ENCODE measurements at places on chromosomes 3 and 15.
A peak's percentile ranks its signal among the peaks of the same experiment; 100 is the strongest.

GRCh38 chr3:120093119-120093910 is 932 bp downstream of the GSK3B start:
- H3K27me3 ChIP-seq: no peaks in the 10 kb centered on the region
- DNase-seq: peak; percentile 24
- H3K4me3 ChIP-seq: no peak overlapping the region
- H3K36me3 ChIP-seq: peaks cover 17% of the 10 kb centered on the region
- H3K4me1 ChIP-seq: peaks cover 28% of the 10 kb centered on the region

GRCh38 chr3:47250309-47251060 is 32.1 kb downstream of the KIF9 start:
- no peak overlapping the region for H3K4me3 ChIP-seq
- no peaks in the 10 kb centered on the region for H3K36me3 ChIP-seq
- no peak for DNase-seq
- no peaks in the 10 kb centered on the region for H3K4me1 ChIP-seq

DNA sequence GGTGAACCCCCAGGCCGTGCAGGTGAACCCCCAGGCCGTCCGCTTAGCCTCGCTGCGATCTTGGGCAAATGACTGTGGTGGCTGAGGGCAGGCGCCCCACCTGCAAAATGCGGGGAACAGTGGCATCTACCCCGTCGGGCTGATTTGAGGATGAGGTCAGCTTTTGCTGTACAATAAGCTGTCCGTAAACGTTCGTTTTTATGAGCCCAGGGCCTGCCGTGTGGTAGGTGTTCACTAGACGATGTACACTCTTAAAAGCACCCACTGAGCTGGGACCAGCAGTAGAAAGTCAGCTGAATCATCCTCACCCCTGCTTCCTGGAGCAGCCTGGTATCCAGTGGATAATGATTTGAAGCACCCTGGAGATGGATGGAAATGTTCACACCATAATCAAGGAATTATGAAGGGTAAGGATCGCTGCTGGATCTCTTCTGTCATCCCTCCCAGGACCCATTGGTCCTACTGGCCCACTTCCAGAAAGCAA is 943 bp upstream of the PCSK6 start:
- no peak overlapping the region for H3K4me3 ChIP-seq
- H3K36me3 ChIP-seq: peaks cover 3% of the 10 kb centered on the region
- DNase-seq: no peak
- peak overlapping the region; percentile 13 for H3K27ac ChIP-seq
- peaks cover 3% of the 10 kb centered on the region for H3K4me1 ChIP-seq

DNA sequence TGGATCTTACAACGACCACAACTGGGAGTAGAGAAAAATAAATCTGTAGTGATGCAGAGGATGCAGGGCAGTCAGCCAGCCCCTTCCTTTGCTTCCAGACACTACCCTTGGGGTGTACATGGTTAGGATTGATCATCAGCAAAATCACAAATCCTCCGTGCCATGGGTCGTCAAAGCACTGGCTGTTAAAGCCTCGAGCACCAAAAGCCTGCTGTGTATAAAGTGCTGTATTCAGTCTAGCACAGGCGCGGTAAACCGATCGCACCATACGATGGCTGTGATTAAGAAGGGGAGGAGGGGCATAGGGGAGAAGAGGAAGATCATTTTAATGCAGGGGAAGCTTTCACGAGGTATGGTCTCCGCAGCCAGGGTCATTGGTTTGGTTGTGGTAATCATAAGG is 305.2 kb downstream of the LRTM1 start:
- no peaks in the 10 kb centered on the region for H3K27me3 ChIP-seq
- H3K27ac ChIP-seq: no peak overlapping the region
- DNase-seq: no peak
- H3K4me3 ChIP-seq: no peak overlapping the region

DNA sequence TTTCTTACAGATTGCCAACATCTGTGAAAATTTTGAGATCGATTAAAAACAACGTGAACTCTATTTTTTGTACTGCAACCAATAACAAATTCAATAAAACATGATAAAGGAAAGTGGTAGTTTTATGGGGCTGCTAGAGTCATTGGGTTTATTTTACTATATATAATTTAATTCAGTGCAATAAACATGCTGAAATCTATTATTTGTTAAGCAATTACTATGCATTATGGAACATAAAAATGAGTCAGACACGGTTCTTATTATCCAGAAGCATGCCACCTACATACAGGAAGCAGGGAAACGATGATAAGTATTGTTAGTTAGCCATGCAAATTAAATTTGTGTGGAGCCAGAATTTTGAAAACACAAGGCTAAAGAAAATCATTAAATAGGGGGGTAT is 27.2 kb downstream of the NPHP3 start:
- no peaks in the 10 kb centered on the region for H3K4me1 ChIP-seq
- H3K27me3 ChIP-seq: no peaks in the 10 kb centered on the region
- peaks cover 28% of the 10 kb centered on the region for H3K36me3 ChIP-seq
- DNase-seq: no peak
- H3K4me3 ChIP-seq: no peak overlapping the region

DNA sequence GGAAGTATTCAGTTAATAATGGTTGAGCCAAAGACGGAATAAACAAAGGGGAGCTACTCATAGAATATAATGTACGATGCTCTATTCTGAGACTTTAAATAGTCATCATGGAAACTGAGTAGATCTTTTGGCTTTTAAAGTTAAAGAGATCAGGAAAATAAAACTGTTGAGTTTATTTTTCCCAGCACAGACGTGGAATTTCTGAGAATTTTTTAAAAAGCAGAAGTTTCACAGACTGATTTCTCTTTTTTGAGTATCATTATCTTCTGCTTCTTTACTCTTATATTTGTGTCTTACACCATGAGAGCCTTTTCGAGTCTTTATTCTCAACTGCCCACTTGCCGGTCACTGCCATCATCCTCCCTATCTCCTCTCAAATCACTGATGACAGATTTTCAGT is 13.2 kb downstream of the P2RY14 start:
- H3K4me1 ChIP-seq: peaks cover 22% of the 10 kb centered on the region
- H3K4me3 ChIP-seq: no peak overlapping the region
- no peak for DNase-seq
- peaks cover 5% of the 10 kb centered on the region for H3K27me3 ChIP-seq
- peaks cover 3% of the 10 kb centered on the region for H3K36me3 ChIP-seq
- no peak overlapping the region for H3K27ac ChIP-seq

GRCh38 chr3:178532476-178532875 is 3.8 kb upstream of the KCNMB2 start:
- no peaks in the 10 kb centered on the region for H3K36me3 ChIP-seq
- DNase-seq: no peak
- no peak overlapping the region for H3K4me3 ChIP-seq
- no peaks in the 10 kb centered on the region for H3K4me1 ChIP-seq
- H3K27ac ChIP-seq: no peak overlapping the region

DNA sequence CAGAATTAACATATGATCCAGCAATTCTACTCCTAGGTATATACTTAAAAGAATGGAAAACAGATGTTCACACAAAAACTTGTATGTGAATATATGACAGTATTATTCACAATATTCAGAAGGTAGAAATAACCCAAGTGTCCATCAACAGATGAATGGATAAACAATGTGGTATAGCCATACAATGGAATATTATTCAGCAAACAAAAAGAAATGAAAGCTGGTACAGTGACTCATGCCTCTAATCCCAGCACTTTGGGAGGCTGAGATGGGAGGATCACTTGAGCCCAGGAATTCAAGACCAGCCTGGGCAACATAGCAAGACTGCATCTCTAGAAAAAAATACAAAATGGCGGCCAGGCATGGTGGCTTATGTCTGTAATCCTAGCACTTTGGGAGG is 129.4 kb downstream of the RBPMS2 start:
- no peak for DNase-seq
- H3K27ac ChIP-seq: no peak overlapping the region
- H3K4me3 ChIP-seq: no peak overlapping the region
- peaks cover 33% of the 10 kb centered on the region for H3K4me1 ChIP-seq
- H3K36me3 ChIP-seq: peaks cover 32% of the 10 kb centered on the region
- H3K27me3 ChIP-seq: no peaks in the 10 kb centered on the region

- H3K27ac ChIP-seq: no peak overlapping the region
- H3K4me3 ChIP-seq: no peak overlapping the region
- no peaks in the 10 kb centered on the region for H3K27me3 ChIP-seq
Observed at GRCh38 chr3:414063-414462, 217.5 kb downstream of the CHL1 start.

GRCh38 chr15:90868261-90868689 is at the start of gene FURIN:
FURIN (plus strand) TSS chr15:90868588; CDS start chr15:90875741, 7,153 bp downstream.
- H3K36me3 ChIP-seq: peaks cover 9% of the 10 kb centered on the region
- H3K4me3 ChIP-seq: peak within 1 kb of the TSS; percentile 89
- peak within 1 kb of the TSS; percentile 96 for H3K27ac ChIP-seq
- DNase-seq: no peak
- no peaks in the 10 kb centered on the region for H3K27me3 ChIP-seq
- H3K4me1 ChIP-seq: peaks cover 63% of the 10 kb centered on the region

DNA sequence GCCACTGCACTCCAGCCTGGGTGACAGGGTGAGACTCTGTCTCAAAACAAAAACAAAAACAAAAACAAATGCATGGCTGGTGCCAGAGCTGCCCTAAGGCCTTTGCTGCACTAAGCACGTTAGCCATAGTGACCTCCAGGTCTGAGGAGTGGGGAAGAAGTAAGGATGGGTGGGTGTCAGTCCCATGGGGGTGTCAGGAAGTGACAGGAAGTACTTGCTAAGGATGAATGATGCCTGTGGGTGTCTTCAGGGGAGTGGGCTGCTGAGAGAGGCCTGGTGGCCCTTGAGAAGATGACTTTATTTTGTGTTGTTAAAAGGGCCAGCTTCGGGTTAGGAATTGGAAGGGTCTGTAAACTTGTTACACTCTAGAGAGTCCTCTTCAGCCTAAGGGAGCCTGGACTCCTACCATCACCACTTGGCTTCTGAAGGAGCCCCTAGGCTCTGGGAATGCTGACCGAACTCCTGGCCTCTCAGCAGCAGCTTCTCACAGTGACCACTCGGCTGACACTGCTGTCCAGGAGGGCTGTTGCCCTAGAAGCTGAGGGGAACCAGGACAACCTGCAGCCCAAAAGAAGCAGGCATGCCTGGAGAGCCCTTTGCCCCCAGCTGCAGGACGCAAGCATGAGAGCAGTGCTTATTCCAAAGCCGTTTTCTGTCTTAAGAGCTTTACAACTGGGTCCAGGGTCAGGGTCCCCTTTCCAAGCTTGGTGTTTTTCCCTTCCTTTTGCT is 116.4 kb downstream of the MYLK start:
- H3K4me3 ChIP-seq: no peak overlapping the region
- H3K36me3 ChIP-seq: no peaks in the 10 kb centered on the region
- no peak overlapping the region for H3K27ac ChIP-seq
- no peak for DNase-seq
- peaks cover 32% of the 10 kb centered on the region for H3K27me3 ChIP-seq

DNA sequence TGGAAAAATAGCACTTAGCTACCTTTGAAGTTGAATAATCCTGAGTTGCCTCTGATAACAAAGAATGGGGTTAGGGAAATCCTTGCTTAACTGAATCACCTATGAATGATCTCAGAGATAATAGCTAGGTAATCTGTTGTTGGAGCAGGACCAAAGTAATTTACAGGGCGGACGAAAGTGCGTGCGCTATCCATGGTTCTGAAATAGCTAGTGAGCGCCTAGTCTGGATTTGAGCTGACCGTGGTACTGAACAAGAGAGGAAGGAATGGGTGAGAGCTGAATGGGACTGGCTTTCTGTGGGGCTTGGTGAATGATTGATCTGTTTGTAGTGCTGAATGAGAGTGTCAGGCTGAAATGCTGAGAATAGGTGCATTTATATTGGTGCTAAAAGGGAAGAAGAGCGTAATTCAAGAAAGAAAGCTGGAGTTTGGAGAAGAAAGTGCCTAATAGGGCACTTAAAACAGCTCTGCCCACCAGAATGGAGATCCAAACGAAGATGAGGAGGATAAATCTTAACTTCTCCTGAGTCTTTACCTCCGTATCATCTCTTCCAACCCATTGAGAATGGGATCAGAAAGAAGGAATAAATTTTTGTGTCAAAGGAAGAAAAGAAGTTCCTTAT is 10.1 kb downstream of the SCN10A start:
- no peaks in the 10 kb centered on the region for H3K36me3 ChIP-seq
- peak; percentile 72 for DNase-seq
- no peaks in the 10 kb centered on the region for H3K27me3 ChIP-seq

- H3K4me3 ChIP-seq: no peak overlapping the region
- DNase-seq: no peak
- no peaks in the 10 kb centered on the region for H3K36me3 ChIP-seq
- H3K27ac ChIP-seq: peak overlapping the region; percentile 13
- H3K4me1 ChIP-seq: peaks cover 2% of the 10 kb centered on the region
Observed at GRCh38 chr15:78928616-78929093, 16.2 kb downstream of the CTSH start.

GRCh38 chr3:29324180-29324651 is 43.3 kb downstream of the RBMS3 start:
- no peak for DNase-seq
- no peaks in the 10 kb centered on the region for H3K36me3 ChIP-seq
- no peak overlapping the region for H3K4me3 ChIP-seq
- peaks cover 2% of the 10 kb centered on the region for H3K27me3 ChIP-seq

DNA sequence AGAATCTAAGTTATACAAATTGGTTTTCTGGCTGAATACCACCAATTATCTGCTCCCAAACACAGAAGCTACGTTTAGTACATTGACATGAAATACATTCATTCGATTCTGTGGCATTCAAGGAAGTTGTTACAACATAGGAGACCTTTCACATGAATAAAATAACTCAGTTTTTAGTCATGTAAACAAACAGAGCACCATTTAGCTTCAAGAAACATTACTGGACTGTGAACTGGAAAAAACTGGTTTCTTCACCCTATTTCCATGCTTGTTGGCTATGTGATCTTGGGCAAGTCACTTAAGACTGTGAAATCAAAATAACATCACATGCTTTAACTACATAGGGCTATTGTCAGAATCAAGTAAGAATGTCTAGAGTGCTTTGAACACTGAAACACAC is 46.2 kb downstream of the NRG4 start:
- H3K27me3 ChIP-seq: peaks cover 3% of the 10 kb centered on the region
- no peaks in the 10 kb centered on the region for H3K36me3 ChIP-seq
- no peak for DNase-seq
- H3K4me3 ChIP-seq: no peak overlapping the region
- no peak overlapping the region for H3K27ac ChIP-seq

GRCh38 chr3:190912736-190913135 is 50.2 kb upstream of the GMNC start:
- H3K36me3 ChIP-seq: no peaks in the 10 kb centered on the region
- no peaks in the 10 kb centered on the region for H3K4me1 ChIP-seq
- H3K27me3 ChIP-seq: no peaks in the 10 kb centered on the region
- no peak overlapping the region for H3K27ac ChIP-seq

Measured in activated CD4-positive, alpha-beta T cell treated with anti-CD3 and anti-CD28 coated beads, Interleukin-2, amount 10 ng/mL, durations not matched to agents 7 days and 5 days (primary cell).